ENCODE measurements at places on chromosomes 2 and 18.

DNA sequence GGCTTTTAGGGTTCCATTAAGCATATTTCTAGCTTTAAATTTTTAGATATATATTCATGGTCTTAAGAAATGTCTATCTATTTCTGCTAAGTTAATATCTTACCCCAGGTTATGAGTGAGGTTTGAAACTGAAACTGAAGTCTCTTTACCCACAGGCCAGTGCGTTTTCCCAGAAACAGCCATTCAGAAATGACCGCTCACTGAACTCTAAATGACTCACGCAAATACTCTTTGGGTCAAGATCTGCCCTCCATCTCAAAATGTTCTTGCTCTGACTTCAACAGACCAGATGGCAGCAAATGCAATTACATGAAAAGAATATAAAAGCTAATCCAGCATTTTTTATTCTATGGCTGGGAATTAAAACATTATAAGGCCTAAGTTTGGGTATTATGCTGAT, 315.2 kb downstream of the TDRD15 start:
- no peak overlapping the region for H3K4me3 ChIP-seq
- no peaks in the 10 kb centered on the region for H3K27me3 ChIP-seq
- DNase-seq: no peak
- no peaks in the 10 kb centered on the region for H3K36me3 ChIP-seq
- H3K27ac ChIP-seq: no peak overlapping the region

- no peak for DNase-seq
- H3K36me3 ChIP-seq: no peaks in the 10 kb centered on the region
Measured at GRCh38 chr2:237128026-237128703, 42.5 kb downstream of the COPS8 start.

- DNase-seq: no peak
- no peaks in the 10 kb centered on the region for H3K36me3 ChIP-seq
- no peak overlapping the region for H3K4me3 ChIP-seq
- no peaks in the 10 kb centered on the region for H3K27me3 ChIP-seq
- no peaks in the 10 kb centered on the region for H3K4me1 ChIP-seq
Measured at GRCh38 chr2:113224647-113225236, 51.0 kb downstream of the PSD4 start.

DNA sequence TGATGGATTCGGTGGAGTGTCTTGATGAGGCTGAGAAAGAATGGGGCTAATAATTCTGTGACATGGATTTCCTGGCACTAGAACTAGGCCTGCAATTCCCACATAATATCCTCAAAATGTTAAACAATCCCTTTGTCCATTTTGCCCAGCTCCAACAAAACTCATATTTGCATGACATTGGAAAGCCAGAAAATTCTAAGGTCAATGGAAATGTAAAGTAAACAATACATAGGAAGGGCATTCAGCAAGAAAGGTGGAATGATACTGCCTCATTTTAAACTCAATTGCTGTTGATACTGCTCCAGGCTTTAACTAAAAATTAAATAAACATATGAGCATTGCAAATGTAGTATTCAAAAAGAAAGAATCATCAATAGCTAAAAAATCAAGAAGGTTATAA, 434.8 kb upstream of the SLC8A1 start:
- no peak overlapping the region for H3K4me3 ChIP-seq
- H3K36me3 ChIP-seq: no peaks in the 10 kb centered on the region
- DNase-seq: no peak
- no peaks in the 10 kb centered on the region for H3K27me3 ChIP-seq
- H3K27ac ChIP-seq: no peak overlapping the region

DNA sequence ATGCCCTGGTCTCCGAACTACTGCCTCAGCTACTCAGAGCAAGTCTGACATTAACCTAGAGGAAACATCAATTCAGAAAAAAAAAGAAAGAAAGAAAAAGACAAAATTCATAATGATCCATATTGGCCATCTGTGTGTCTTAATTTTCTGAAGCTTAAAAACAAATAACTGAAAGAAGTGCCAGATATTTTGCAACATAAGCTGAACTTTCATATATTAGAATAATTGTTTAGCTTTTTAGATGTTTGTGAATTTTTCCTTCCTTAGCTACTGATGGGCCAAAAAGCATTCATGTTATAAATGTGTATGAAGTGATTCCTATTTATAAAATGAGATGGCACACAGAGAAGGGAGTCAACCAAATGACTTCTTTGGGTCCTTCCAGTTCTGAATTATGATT, 555.0 kb upstream of the CHAC2 start:
- no peaks in the 10 kb centered on the region for H3K4me1 ChIP-seq
- no peak overlapping the region for H3K4me3 ChIP-seq
- H3K27ac ChIP-seq: no peak overlapping the region
- DNase-seq: no peak
- H3K36me3 ChIP-seq: no peaks in the 10 kb centered on the region

DNA sequence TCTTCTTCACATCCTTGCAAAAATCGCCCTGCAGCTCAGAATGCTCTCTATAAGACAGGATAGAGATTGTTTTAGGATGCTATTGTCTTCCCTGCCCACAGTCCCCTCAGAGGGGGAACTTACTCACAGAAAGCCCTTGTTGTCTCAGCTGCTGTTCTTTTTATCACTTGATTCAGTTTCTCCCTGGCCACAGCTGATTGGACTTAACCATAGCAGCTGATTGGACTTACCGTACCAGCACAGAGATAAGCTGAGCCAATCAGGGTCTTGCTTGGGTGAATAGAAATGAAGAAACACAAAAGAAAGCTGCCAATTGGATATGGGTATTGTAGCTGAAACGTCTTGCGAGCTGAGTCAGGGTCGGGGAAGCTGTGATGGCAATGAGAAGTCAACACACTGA, 194.2 kb upstream of the MEX3C start:
- no peaks in the 10 kb centered on the region for H3K36me3 ChIP-seq
- no peaks in the 10 kb centered on the region for H3K4me1 ChIP-seq
- H3K27me3 ChIP-seq: peaks cover 2% of the 10 kb centered on the region
- H3K27ac ChIP-seq: no peak overlapping the region
- no peak overlapping the region for H3K4me3 ChIP-seq

DNA sequence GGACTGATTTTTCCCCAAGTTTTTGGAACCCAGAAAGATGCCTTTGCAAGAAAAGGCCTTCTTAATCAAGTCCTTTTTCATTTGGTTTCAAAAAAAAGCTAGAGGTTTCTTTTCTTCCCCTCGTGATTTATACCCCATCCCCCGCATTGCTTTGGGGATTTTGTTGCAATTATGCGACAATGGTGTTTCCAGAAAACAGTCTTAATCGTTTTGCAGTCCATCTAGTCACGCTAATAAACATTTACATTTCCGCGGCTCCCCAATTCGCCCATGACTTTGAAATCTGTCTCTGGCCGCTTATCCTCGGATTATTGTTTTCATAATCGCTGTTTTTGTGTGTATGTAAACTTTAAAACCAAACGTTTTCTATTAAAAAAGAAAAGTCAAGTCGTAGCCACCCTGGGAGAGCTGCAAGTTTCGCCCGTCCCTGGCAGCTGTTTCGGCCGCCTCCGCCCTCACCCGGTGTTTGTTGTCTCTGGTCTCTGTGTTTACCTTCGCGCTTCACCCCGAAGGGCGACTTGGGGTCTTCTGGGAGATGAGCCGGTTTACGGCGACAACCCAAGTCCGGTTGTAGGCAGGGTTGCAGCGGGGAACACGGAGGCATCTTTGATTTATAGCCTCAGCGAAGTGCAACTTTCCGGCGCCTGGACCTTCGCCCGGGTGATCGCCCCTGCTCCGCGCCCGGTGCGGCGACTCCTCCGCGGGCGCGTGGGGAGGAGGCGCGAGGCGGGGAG, 667 bp downstream of the SP9 start:
- no peak for DNase-seq
- H3K27ac ChIP-seq: no peak overlapping the region
- H3K36me3 ChIP-seq: no peaks in the 10 kb centered on the region
- peaks cover 63% of the 10 kb centered on the region for H3K4me1 ChIP-seq
- peak overlapping the region; percentile 75 for H3K4me3 ChIP-seq

DNA sequence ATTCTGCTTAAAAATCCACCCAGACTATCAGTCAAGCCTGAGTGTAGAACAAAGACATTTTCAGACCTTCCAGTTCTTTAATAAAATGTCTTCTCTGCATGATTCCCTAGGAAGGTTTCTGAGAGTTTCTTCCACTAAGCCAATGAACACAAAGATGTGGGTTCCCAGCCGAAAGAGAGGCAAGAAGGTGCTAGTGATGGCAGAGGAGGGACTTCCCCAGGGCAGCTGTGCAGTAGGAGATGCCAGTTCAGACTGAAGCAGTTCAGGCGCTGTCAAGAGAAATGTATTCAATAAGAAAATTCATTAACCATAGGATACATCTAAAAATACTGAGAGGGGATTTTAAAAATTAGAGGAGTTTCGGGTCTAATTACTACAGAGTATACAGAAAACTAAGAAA, 83.3 kb downstream of the RND3 start:
- no peak for DNase-seq
- no peaks in the 10 kb centered on the region for H3K4me1 ChIP-seq
- no peaks in the 10 kb centered on the region for H3K27me3 ChIP-seq
- no peak overlapping the region for H3K27ac ChIP-seq
- H3K4me3 ChIP-seq: no peak overlapping the region

- DNase-seq: no peak
- H3K4me1 ChIP-seq: peaks cover 11% of the 10 kb centered on the region
- H3K36me3 ChIP-seq: peaks cover 3% of the 10 kb centered on the region
- no peak overlapping the region for H3K4me3 ChIP-seq
- no peaks in the 10 kb centered on the region for H3K27me3 ChIP-seq
Measured at GRCh38 chr2:174392706-174393105, 2.8 kb upstream of the SCRN3 start.

GRCh38 chr2:198311020-198311419, 506.6 kb downstream of the PLCL1 start:
- no peaks in the 10 kb centered on the region for H3K4me1 ChIP-seq
- H3K4me3 ChIP-seq: no peak overlapping the region
- peaks cover 9% of the 10 kb centered on the region for H3K27me3 ChIP-seq
- DNase-seq: no peak

- no peak overlapping the region for H3K27ac ChIP-seq
- no peaks in the 10 kb centered on the region for H3K36me3 ChIP-seq
- H3K27me3 ChIP-seq: peaks cover 46% of the 10 kb centered on the region
- no peak for DNase-seq
- no peaks in the 10 kb centered on the region for H3K4me1 ChIP-seq
Measured at GRCh38 chr2:98382739-98383138, 36.5 kb downstream of the CNGA3 start.

- no peak overlapping the region for H3K4me3 ChIP-seq
- no peak for DNase-seq
Measured at GRCh38 chr2:201660293-201660895, 17.1 kb upstream of the TMEM237 start.

- DNase-seq: no peak
- H3K27ac ChIP-seq: no peak overlapping the region
- no peaks in the 10 kb centered on the region for H3K27me3 ChIP-seq
Measured at GRCh38 chr18:25306671-25307070, 45.3 kb downstream of the ZNF521 start.

GRCh38 chr2:203951366-203951902, 14.9 kb downstream of the ICOS start:
- peak; percentile 52 for DNase-seq
- peak overlapping the region; percentile 42 for H3K4me3 ChIP-seq
- H3K36me3 ChIP-seq: no peaks in the 10 kb centered on the region
- peak overlapping the region; percentile 53 for H3K27ac ChIP-seq

DNA sequence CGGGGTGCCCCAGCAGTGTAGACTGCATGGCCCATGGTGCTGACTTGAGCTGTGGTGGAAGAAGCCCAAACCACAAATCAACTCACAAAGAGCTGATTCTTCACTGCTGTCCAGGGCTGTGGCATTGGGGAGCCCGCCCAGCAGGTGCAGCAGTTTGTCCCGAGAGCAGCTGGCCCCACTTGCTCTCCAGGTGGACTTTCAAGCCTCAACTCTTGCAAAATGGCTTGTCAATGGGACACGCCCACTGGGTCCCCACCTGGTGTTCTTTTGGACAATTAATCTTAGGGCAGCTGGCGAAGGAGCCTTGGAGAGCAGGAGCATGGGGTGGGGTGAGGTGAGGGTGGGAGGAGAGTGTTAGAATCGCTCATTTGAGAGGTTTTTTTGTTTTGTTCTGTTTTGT, 117.9 kb downstream of the MYCN start:
- no peaks in the 10 kb centered on the region for H3K36me3 ChIP-seq
- H3K27me3 ChIP-seq: no peaks in the 10 kb centered on the region
- H3K4me3 ChIP-seq: no peak overlapping the region
- no peak overlapping the region for H3K27ac ChIP-seq

- peaks cover 3% of the 10 kb centered on the region for H3K36me3 ChIP-seq
- peak; percentile 15 for DNase-seq
- no peaks in the 10 kb centered on the region for H3K27me3 ChIP-seq
- no peak overlapping the region for H3K4me3 ChIP-seq
- peak overlapping the region; percentile 82 for H3K27ac ChIP-seq
Measured at GRCh38 chr2:88753833-88754584, 62.5 kb downstream of the RPIA start.

DNA sequence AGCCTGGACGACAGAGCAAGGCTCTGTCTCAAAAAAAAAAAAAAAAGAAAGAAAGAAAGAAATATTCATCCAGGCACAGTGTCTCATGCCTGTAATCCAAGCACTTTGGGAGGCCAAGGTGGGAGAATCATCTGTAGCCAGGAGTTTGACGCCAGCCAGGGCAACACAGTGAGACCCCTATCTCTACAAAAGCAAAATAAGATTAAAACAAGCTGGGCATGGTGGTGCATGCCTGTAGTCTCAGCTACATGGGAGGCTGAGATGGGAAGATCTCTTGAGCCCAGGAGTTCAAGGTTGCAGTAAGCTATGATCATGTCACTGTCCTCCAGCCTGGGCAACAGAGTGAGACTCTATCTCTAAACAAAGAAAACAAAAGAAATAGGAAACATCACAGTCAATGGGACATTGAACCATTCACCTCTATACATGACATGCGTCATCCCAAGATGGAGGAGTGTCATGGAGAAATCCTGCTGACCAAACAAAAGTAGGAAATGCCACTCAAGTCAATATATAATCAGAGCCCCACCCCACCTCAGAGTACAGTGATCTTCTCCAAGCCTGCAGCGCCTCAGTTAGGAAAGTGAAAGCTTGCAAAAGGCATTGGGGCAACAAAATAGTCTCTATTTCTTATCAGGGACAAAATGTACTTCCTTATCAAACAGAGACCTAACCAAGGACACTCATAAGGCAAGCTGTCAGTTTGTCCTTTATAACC, 9.8 kb downstream of the FEV start:
- H3K27me3 ChIP-seq: peaks cover 52% of the 10 kb centered on the region
- no peaks in the 10 kb centered on the region for H3K36me3 ChIP-seq
- DNase-seq: no peak
- no peak overlapping the region for H3K27ac ChIP-seq
- H3K4me1 ChIP-seq: peaks cover 8% of the 10 kb centered on the region

- H3K27ac ChIP-seq: no peak overlapping the region
- H3K27me3 ChIP-seq: no peaks in the 10 kb centered on the region
- no peak for DNase-seq
- no peaks in the 10 kb centered on the region for H3K36me3 ChIP-seq
- H3K4me3 ChIP-seq: no peak overlapping the region
- H3K4me1 ChIP-seq: no peaks in the 10 kb centered on the region
Measured at GRCh38 chr18:55419132-55419946, 168.7 kb downstream of the TCF4 start.

- H3K27ac ChIP-seq: no peak overlapping the region
- H3K36me3 ChIP-seq: peaks cover 42% of the 10 kb centered on the region
- no peaks in the 10 kb centered on the region for H3K4me1 ChIP-seq
Measured at GRCh38 chr2:36553683-36554082, 44.3 kb downstream of the FEZ2 start.
